Aortic smooth muscle cell (primary cell): ENCODE measurements at places on chromosomes 5 and 9. TPM values are rescaled to one million over a fixed set of nuclear protein-coding genes. Genes with fewer than 3 reads are reported as not detected.

The KCNT1 gene
- not detected in 2 replicates for total RNA-seq

The PCDHB6 gene
- total RNA-seq = 0.13 and 0.37 TPM in 2 replicates

The BAG1 gene
- total RNA-seq = 29.8 and 30.3 TPM in 2 replicates

The FAM81B gene
- total RNA-seq = not detected in 2 replicates

The PCDHB10 gene
- 0.66 and 1.1 TPM in 2 replicates for total RNA-seq

The BRD3 gene
- 5.7 and 9.1 TPM in 2 replicates for total RNA-seq

The KIF4B gene
- under 0.01 TPM in 1 of 2 replicates, not detected in the other for total RNA-seq

The SEMA4D gene
- total RNA-seq = 0.13 and 0.25 TPM in 2 replicates

The PTGDS gene
- 9.8 and 21.8 TPM in 2 replicates for total RNA-seq

The ADAMTS2 gene
- 36.5 and 52.8 TPM in 2 replicates for total RNA-seq
